ENCODE measurements at places on chromosomes 3 and 15.

- no peak for DNase-seq
Observed at GRCh38 chr15:66429117-66429516, 42.4 kb downstream of the MAP2K1 start.

GRCh38 chr3:70360979-70361760 lies 48.7 kb upstream of the MDFIC2 start:
- no peak for DNase-seq

DNA sequence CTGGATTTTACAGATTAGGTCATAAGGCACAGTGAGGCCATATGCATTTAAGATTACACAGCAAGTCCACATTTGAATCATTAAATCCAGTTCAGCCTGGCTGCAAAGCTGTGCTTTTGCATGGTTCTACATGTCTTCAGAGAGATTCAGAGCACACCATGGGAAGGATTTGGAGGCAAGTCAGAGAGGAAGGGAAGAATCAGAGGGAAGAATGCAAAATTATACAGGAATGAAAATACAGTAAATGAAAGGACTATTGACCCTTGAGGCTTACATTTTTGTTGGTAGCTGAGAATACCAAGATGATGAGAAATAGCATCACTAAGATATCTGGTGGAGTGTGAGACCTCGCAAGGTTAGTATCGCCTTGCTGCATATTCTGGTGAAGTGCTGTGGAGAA lies 13.9 kb downstream of the FILIP1L start:
- DNase-seq: no peak

DNA sequence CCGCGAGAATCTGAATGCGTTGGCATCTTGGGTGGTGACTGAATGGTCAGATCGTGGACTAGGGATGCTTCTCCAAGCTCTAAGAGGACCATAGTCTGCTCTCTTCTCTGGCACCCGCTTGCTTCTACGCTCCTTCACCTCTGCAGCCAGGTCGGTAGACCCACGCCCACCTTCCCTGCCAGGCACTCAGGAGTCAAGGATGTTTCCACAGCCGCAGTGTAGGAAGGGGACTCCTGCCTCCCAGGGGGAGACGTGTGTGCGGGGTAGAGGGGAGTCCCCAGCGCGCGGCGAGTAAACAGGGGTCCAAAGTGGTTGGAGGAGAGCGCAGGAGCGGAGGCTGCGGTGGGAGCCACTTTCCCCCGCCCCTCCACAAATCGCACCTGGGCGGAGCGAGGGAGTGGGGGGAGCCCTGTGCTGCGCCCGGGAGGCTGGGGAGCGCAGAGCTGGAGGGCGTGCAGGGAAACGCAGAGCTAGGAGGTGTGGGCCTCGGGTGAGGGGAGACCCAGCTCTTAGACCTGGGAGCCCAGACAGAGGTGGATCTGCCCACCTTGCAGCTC lies 1.7 kb downstream of the LRRC3B start:
- peak; percentile 73 for DNase-seq

GRCh38 chr3:123688241-123688747 lies 103.4 kb upstream of the HACD2 start:
- no peak for DNase-seq

- DNase-seq: no peak
Observed at GRCh38 chr3:4355401-4356219, 52.4 kb downstream of the SETMAR start.

Measured in retina (tissue), 1 donor.